ENCODE measurements at places on chromosomes 2 and 18.

GRCh38 chr2:137969418-137969765, 5.1 kb downstream of the HNMT start:
- peak; percentile 99 for DNase-seq

- no peak for DNase-seq
Observed at GRCh38 chr18:49359732-49360444, 100.6 kb downstream of the DYM start.

DNA sequence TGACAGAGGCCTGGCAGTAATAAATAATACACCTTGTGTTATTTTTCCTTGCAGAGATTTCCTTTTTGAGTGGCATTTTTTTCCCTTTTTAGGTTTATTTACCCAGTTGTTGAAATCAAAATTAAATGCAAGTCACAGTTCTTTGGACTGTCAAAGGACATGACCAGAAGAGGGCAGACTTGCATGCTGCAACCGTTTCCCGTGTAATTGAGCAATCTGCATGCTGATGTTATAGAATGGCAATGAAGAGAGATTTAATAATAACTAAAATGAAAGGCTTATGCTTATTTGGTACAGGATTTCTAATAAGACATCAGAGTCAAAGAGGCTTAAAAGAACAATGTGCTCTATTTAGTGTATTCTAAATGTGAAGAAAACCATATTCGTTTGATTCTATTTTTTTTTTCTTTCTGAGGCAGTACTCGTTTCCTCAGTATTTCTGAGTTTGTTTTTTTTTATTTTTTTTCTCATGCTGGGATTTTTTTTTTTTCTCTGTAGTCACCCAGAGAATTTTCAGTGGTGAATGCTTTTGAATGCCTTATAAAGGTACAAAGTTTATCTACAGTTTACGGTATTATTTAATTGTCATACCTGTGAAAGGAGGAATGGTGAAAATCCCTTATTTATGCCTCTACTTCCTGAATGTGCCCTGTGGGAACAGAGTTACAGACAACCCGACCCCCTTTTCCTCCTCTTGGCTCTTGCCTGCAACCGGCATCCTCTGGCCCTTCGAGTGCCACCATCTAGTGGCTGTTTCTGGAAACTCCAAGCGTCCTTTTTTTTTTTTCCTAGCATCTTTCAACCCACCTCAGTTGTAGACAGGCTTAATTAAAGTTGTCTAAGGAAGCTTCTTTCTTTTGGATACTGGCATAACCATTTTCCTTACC, 368.5 kb downstream of the LRRTM1 start:
- peak; percentile 42 for DNase-seq

DNA sequence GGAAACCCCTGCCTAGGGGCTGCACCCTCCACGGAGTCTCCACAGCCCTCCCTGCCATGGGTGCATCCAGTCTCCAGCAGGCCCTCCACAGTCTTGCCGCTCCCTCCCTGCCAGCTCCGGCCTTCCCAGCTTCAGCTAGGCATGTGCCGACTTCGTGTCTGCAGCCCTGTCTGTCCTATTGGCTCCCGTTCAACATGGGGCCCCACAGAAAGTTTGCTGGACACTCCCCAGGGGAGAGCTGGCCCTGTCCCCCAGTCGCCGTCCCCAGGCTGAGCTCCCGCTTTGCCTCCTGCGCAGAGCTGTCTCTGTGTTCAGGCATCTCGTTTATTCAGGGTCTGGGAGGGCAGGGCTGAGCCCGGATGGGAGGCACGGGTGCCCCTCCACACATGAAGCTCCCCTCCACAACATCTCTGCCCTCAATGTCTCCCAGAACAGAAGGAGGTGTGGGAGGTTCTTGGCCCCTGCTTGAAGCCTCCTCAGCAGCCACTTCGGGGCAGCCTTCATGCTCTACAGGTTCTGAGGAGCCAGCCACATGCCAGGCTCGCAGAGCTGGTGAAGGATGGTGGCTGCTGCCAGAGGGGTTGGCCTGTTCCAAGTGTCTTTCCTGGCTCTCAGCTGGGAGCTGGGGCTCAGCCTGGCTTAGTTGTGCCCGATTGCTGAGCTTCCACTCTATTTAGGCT, 120.1 kb upstream of the PXDN start:
- DNase-seq = peak; percentile 92

GRCh38 chr2:70789304-70790135, 923 bp downstream of the FIGLA start:
- DNase-seq = peak; percentile 56

DNA sequence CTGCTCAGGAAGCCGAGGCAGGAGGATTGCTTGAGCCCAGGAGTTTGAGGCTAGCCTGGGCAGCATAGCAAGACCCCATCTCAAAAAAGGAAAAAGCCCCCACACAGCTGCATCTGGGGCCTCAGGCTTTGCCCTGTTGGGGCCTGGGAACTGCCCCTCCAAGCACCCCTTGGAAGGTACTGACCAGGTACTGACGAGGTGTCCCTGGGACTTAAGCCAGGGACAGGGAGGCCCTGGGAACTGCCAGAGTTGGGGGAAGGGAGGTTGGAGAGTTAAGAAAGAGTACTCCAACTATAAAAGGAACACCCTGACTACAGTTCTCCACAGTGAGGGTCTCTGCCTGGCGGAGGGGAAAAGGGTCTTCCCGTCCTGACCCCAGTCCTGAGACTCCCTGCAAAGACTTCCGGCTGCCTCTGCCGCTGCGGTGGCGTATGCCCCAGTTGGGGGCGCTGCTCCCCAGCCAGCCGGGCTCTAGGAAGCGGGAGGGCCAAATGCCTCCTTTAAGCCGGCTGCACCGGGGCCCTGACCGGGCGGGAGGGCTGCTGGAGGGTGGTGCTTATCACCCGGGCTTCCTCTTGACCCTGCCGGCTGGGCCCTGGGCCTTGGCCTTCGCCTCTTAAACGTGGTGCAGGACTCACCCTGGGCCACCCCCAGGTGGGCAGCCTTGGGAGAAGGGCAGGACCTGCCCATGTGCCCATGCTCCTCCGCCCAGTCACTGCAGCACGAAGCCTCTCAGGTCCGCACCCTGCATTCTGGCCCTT, 12.8 kb downstream of the SLC30A3 start:
- DNase-seq = no peak
